Right cardiac atrium (tissue), 5 donors: ENCODE measurements at places on chromosomes 5 and 9. TPM values are rescaled to one million over a fixed set of nuclear protein-coding genes. Genes with fewer than 3 reads are reported as not detected.

- peak; percentile 69 for DNase-seq
These were observed 1.3 kb downstream of the S1PR3 start for GRCh38 chr9:88992556-88992955.

GRCh38 chr9:78089111-78089510, 57.5 kb upstream of the GNAQ start:
- DNase-seq, result no peak

DNA sequence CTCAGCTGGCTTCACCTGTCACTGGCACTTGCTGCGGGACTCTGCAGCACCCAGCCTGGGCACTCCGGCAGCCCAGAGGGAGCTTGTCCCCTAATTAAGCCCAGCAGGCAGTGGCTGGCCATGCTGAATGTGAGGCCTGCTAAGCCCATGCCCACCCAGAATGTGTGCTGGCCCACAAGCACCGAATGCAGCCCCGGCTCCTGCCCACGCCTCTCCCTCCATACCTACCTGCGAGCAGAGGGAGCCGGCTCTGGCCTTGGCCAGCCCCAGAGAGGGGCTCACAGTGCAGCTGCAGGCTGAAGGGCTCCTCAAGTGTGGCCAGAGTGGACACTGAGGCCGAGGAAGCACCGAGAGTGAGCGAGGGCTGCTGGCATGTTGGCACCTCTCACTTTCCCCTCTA, 32.4 kb upstream of the SUB1 start:
- no peak for DNase-seq

GRCh38 chr5:65620021-65620420, 4.1 kb downstream of the TRIM23 start:
- DNase-seq, result no peak

DNA sequence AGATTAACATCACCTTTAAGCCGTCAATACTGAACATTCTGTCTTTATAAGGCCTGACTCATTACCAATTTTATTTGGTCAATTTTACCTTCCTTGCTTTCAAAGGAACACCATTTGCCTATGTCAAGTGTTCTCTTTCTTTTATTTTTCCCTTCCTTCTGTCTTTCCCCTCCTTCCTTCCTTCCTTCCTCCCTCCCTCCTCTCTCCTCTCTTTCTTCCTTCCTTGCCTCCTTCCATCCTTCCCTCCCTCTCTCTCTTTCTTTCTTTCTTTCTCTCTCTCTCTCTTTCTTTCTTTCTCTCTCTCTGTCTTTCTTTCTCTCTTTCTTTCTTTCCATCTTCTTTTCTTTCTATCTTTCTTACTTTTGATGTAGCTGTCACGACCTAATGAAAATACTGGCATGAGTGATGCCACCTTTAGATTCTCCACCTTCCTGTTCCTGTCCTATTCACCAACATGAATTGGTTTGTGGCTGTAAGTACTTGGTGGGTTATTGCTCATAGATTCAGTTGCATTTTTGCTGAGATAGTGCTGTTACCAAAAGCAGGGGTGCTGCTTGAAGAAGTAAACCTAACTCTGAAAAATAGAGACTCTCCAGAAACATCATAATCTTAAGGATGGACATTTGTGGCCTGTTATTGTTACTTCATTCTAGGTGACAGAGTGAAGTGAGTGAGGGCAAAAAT, 33.8 kb downstream of the DOCK8 start:
- DNase-seq, result no peak

DNA sequence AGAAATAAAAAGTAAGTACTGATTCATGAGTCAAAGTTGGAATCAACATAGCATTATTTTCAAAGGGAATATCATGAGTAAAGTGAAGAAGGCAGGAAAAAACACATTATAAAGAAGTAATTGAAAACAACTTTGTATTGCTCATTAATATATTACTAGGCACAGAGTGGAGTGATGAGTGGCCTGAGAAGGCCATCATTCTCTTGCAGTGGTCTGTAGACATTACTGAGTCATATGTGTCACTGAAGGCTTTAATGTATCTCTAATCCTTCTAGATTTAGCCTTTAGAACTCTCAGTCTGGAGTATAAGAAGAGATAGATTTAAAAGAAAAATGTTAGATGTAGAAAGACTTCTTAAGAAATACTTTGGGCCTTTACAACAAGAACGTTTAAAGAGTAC, 881.4 kb downstream of the DNAH5 start:
- no peak for DNase-seq

GRCh38 chr5:133438487-133438886, 173.9 kb downstream of the FSTL4 start:
- DNase-seq, result no peak

GRCh38 chr5:42579320-42579719, 156.1 kb downstream of the GHR start:
- no peak for DNase-seq

DNA sequence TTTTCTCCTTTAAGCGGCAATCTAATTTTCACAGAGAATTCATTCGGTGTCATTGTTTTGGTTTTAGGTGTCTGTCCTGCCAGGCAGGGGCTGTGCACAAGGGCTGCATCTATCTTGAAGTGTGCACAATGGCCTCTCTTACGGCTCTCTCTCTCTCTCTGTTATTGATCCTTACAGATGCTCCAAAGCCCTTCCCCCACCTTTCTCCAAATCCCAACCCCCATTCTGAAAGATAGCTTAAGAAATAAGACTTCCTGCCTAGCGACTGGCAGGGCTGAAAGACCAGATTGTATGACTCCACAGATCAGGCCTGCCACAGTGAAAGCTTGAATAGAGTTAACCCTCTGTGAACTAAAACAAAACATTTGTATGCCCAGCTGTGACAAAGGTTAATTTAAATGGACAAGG, 86.5 kb upstream of the NR5A1 start:
- no peak for DNase-seq

GRCh38 chr9:113614843-113615648, 151.5 kb downstream of the RGS3 start:
- peak; percentile 86 for DNase-seq

DNA sequence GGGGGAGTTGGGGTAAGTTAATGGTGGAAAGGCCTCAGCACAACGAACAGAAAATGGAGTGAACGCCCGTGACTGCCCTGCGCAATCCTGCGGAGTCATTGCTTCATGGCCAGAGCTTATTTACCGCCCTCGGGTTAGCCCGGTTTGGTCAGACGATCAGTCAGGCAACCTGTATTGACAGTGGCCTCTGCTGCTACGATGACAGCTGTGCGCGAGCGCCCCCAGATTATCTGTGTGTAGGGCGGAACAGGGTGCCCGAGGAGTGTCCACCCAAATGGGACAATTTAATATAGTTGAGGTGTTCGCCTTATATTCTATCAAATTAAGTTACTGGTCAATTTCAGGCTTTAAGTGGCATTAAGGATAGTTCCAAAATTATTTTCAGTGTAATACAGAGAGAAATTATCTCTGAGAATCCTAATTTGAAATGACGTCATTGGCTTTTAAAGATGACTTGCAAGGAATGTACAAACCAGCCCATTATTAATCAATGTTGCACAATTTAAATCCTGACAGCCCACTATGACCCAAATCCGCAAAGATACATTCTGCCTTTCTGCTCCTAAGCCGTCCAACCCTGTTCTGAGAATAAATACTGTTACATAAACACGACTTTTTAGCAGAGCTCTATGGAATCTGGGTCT, 879 bp upstream of the UBQLN1 start:
- DNase-seq, result peak; percentile 70

GRCh38 chr9:99352826-99353225, 130.7 kb downstream of the SEC61B start:
- DNase-seq, result no peak

- DNase-seq, result no peak
These were observed 127.2 kb upstream of the PITX1 start for GRCh38 chr5:135161221-135161620.

DNA sequence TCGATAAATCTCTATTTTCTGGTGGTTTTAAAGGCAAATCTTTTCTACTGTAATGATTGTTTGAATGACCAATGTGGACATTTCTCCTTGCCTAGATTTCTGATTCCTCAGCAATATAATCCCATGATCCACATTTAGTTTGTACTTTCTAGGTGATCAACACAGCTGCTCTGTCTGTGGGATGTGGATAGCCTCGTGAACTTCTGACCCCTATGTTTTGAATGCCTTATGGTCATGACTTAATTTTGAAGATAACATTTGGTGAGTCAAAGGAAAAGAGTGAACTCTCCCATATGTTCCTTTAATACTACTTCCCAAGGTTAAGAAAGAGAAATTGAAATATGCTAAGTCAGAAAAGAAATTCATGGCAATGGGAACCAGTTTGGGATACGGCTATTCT, 147.5 kb downstream of the CAVIN4 start:
- DNase-seq, result no peak

- DNase-seq, result no peak
These were observed 260.7 kb upstream of the KCNN2 start for GRCh38 chr5:114101153-114101552.

DNA sequence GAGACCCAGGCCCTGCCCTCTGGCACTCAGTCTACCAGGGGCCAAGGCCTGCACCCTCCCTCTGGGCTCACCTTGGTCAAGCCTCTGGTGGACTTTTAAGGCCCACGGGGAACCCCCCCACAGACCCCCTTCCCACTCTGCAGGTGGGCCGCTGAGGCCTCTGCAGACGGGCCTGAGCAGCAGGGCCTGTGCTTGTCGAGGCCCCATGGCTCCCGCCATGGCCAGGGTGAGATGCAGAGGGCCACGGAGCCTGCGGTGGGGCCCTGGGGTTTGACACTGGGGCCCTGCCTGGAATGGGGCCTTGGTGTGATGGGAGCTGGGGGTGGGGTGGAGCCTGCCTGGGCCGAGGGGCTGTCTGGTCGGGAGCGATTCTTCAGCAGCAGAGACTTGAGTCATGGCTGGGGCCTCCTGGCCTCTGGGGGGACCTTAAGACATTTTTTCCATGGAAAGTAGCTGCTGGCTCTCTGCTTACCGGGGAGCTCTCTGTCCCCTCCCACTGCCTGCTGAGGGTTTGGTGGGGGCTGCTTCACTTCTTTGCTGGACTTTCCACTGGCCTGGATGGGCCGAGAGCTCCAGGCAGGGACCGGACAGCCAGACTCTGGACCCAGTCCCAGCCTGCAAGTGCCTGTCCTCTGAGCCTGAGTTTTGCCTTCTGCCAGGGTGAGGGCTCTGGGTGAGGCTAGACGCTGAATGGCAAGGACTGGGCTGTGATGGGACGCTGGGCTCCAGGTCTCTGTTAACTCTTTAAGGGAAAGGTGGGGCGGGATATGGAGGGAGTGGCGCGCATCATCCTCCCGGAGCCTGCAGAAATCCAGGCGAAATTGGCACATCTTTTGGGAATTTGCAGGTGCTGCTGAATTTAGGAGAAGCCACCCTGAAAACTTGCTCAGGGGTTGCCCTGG, 132.2 kb downstream of the RXRA start:
- peak; percentile 74 for DNase-seq

- peak; percentile 69 for DNase-seq
These were observed 419.4 kb upstream of the PTGER4 start for GRCh38 chr5:40260361-40260760.

GRCh38 chr5:111830333-111830732, 73.3 kb upstream of the NREP start:
- DNase-seq, result no peak

DNA sequence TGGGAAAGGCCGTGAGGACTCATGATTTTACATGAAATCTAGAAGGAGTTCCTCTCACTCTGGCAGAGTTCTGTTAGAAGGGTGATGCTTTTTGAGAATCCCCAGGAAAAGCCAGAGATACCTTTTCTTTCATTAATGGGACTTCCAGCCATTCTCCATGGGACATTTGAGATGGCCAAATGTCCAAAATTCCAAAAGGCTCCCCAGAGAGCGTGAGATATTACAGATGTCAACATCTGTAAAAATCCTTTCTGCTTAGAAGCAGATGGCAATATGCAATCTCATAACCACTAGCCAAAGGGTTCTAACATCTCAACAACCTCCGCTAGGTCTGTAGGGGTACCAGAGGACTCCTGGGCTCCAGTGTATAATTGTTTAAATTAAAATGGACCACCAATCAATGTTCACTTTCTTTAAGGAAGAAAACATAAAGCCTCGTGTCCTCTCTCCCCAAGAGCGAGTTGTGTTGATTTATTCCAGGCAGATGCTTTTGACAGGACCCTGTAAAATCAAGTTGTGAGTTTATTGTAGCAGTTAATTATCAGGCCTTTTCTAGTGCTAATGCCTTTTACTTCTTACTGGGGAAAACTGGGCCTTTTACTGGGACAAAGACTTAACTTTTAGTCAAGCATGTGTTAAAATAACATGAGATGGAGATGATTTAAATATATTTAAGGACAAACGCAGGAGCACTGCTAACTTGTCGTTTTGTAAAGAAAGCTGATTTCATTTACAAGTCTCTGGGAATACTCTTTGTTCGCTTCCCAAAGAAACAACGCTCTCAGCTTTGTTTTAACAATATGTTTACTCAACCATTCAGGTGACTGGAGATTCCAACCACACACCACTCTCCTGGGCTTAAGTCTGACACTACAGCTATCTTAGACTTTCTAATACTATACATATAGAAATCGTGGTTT, 4.8 kb downstream of the GAS1 start:
- DNase-seq, result no peak

DNA sequence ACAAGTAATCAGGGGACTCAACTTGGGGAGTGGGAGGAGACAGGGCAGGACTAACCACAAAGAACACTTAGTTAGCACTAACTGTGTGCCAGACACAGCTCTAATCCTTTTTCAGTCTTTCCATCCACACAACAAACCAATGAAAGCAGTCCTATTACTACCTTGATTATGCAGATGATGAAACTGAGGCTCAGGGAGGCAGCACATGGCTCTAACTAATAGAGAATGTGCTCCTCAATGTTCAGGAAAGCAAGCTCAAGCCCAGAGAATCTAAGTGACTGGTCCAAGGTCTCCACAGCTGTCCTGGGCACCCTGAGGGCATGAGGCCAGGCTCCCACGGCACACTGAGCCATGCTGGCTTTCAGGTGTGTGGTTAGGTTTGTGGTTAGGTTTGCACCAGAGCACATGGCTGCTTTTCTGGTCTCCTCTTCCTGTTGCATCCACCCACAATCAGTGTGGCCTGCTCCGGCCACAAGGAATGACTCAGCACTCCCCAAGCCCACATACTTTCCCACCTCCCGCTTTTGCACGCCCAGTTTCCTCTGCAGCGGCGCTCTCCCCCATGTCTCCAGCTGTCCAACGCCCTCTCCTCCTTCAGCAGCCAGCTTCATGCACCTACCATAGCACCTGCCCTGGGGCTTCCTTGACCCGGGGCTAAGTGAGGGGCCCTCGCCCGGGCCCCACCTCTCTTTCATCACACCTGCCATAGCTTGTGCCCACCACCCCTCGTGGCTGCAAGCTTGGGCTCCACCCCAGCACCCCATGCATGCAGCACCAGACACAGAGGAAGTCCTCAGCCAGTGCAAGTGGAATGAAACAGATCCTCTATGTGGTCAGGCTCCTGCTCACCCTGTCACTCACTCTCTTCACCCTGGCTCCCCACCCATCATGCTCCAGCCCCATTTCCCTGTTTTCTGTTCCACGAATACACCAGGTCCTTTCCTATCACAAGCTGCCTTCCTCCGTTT, 133.1 kb downstream of the GABBR2 start:
- no peak for DNase-seq

NEURL1B gene
- 13.2 TPM for total RNA-seq

ASPN gene
- 13.0 TPM for total RNA-seq

ARID3C gene
- total RNA-seq, result not detected

SPATA31D4 gene
- total RNA-seq, result not detected

CSF1R gene
- total RNA-seq, result 31.6 TPM

INIP gene
- 19.2 TPM for total RNA-seq

CNTNAP3 gene
- 32.2 TPM for total RNA-seq

SPATA31A3 gene
- total RNA-seq, result not detected

DPYSL3 gene
- 95.1 TPM for total RNA-seq

OTP gene
- not detected for total RNA-seq

CSNK1A1 gene
- total RNA-seq, result 197 TPM
